ENCODE measurements at places on chromosomes 5 and 9.

DNA sequence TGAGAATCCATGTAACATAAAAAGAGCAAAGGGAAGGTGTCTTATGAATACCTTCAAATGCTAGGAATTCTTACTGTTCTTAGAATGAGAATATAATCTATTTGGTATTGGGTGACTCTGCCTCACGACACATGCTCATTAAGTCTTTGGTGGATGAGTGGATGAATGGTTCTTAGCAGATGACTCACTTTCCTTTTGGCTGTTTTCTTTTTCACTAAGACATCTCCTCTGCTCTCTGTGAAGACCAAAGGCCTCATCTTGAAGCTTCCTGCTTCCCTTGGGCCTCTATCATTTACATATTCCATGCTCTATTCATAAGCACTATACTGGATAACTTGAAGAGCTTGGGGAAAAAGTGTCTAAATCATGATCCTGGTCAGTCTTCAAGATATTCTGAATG, 468.1 kb downstream of the SPATA31D1 start:
- H3K36me3 ChIP-seq: no peaks in the 10 kb centered on the region
- DNase-seq: no peak
- no peaks in the 10 kb centered on the region for H3K4me1 ChIP-seq
- H3K4me3 ChIP-seq: no peak overlapping the region
- no peak overlapping the region for H3K27ac ChIP-seq
- no peaks in the 10 kb centered on the region for H3K27me3 ChIP-seq

GRCh38 chr9:20611691-20612287, 10.5 kb downstream of the MLLT3 start:
- no peaks in the 10 kb centered on the region for H3K27me3 ChIP-seq
- H3K36me3 ChIP-seq: no peaks in the 10 kb centered on the region
- no peak for DNase-seq
- H3K4me3 ChIP-seq: no peak overlapping the region
- no peak overlapping the region for H3K27ac ChIP-seq

- no peak overlapping the region for H3K27ac ChIP-seq
- H3K4me3 ChIP-seq: no peak overlapping the region
- peaks cover 2% of the 10 kb centered on the region for H3K36me3 ChIP-seq
- no peaks in the 10 kb centered on the region for H3K4me1 ChIP-seq
Observed at GRCh38 chr5:80860924-80861613, 99.1 kb upstream of the RASGRF2 start.

DNA sequence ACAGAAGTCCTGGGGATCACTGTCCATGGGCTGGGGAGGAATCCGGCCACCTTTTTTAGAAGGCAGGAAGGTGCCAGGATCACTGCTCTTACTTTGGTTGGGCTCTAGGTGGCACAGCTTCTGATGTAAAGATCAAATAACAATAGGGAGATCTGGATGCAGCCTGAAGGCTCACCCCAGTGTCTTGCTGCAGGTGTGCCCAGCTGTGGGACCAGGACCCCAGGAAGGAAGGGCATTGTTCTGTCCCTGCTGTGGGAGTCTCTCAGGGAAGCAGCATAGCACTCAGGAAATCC, 69.6 kb downstream of the DAB2IP start:
- H3K36me3 ChIP-seq: peaks cover 2% of the 10 kb centered on the region
- H3K4me1 ChIP-seq: peaks cover 89% of the 10 kb centered on the region
- H3K4me3 ChIP-seq: no peak overlapping the region
- DNase-seq: peak; percentile 71
- no peaks in the 10 kb centered on the region for H3K27me3 ChIP-seq
- no peak overlapping the region for H3K27ac ChIP-seq

DNA sequence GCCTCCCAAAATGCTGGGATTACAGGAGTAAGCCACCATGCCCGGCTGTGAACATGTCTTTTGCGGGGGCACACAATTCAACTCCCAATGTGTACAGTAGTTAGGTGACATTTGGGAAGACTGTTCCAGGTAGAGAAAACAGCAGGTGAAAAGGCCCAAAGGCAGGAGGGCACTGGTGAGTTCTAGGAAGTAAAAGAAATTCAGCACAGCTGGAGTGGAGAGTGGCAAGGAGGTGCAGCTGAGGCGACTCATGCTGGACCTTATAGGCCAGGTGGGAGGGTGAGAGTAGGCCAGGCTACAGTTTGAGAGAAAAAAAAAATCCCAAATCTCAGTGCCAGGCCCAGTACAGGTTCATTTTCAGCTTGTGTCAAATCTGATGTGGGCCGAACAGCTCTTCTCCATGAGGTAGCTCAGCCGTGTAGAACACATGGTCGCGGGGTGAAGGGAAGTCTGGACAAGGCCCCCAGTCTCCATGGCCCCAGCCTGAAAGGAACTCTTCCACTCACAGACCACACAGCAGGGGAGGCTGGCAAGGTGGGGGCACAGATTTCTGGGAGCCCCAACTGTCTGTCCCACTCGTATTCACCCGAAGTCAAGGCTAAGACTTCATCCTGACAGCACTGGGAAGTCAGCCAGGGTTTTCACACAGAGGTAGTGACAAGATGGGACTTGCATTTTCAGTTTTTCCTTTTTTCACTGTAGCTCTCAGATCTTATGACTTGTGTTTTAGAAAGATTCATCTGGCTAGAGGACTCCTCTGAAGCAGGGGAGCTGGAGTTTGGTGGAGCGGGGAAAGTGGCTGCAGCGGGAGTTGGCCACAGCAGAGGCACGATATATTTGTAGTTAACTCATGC, 4.5 kb upstream of the HNRNPAB start:
- no peak overlapping the region for H3K4me3 ChIP-seq
- H3K4me1 ChIP-seq: peaks cover 12% of the 10 kb centered on the region
- H3K27me3 ChIP-seq: no peaks in the 10 kb centered on the region
- no peaks in the 10 kb centered on the region for H3K36me3 ChIP-seq

DNA sequence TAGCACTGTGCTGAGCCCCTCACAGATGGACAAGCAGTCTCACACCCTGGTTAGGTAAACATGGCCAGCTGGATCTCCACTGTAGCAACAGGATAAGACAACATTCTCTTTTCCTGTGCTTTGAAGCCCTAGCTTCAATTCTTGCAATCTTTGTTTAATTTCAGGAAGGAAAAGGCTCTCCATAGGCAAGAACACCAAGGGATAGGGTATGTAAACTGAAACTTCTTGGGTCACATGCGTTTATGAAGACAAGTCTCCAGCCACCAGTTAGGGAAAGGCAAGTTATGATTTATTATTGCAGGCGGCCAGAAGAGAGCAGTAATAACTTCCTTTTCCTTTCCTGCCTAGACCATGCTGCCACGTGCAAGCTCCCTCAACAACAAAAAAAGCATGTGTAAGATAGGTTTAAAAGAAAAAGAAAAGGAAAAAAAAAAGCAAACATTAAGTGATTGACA, 50.1 kb upstream of the POU5F2 start:
- no peaks in the 10 kb centered on the region for H3K36me3 ChIP-seq
- H3K4me1 ChIP-seq: no peaks in the 10 kb centered on the region
- no peak overlapping the region for H3K4me3 ChIP-seq
- DNase-seq: no peak
- no peak overlapping the region for H3K27ac ChIP-seq

GRCh38 chr9:109101810-109102209, 17.9 kb downstream of the TMEM245 start:
- no peaks in the 10 kb centered on the region for H3K27me3 ChIP-seq
- no peak overlapping the region for H3K4me3 ChIP-seq
- peaks cover 5% of the 10 kb centered on the region for H3K36me3 ChIP-seq
- no peak overlapping the region for H3K27ac ChIP-seq
- no peak for DNase-seq

GRCh38 chr5:10277773-10278630, 27.9 kb downstream of the CCT5 start:
- no peak overlapping the region for H3K4me3 ChIP-seq
- no peaks in the 10 kb centered on the region for H3K4me1 ChIP-seq
- H3K36me3 ChIP-seq: no peaks in the 10 kb centered on the region
- no peak for DNase-seq

- H3K4me3 ChIP-seq: no peak overlapping the region
- peaks cover 6% of the 10 kb centered on the region for H3K27me3 ChIP-seq
- no peak for DNase-seq
- peaks cover 54% of the 10 kb centered on the region for H3K36me3 ChIP-seq
- peaks cover 41% of the 10 kb centered on the region for H3K4me1 ChIP-seq
Observed at GRCh38 chr5:176864755-176865154, 34.4 kb downstream of the HK3 start.

DNA sequence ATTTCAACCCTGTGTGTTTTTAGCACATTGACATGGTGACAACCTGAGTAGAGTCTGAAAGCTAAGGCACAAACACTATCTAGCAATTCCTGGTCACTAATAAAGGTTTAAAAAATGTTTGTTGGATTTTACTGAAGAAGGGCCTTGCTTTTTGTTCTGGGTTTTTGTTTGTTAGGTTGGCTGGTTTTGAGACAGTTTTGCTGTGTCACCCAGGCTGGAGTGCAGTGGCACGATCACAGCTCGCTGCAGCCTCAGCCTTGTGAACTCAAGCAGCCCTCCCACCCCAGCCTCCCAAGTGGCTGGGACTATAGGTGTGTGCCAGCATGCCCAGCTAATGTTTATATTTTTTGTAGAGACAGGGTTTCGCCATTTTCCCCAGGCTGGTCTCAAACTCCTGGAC, 39.0 kb downstream of the PRKACG start:
- peaks cover 5% of the 10 kb centered on the region for H3K4me1 ChIP-seq
- H3K27ac ChIP-seq: no peak overlapping the region
- H3K4me3 ChIP-seq: no peak overlapping the region
- no peaks in the 10 kb centered on the region for H3K36me3 ChIP-seq
- no peaks in the 10 kb centered on the region for H3K27me3 ChIP-seq

DNA sequence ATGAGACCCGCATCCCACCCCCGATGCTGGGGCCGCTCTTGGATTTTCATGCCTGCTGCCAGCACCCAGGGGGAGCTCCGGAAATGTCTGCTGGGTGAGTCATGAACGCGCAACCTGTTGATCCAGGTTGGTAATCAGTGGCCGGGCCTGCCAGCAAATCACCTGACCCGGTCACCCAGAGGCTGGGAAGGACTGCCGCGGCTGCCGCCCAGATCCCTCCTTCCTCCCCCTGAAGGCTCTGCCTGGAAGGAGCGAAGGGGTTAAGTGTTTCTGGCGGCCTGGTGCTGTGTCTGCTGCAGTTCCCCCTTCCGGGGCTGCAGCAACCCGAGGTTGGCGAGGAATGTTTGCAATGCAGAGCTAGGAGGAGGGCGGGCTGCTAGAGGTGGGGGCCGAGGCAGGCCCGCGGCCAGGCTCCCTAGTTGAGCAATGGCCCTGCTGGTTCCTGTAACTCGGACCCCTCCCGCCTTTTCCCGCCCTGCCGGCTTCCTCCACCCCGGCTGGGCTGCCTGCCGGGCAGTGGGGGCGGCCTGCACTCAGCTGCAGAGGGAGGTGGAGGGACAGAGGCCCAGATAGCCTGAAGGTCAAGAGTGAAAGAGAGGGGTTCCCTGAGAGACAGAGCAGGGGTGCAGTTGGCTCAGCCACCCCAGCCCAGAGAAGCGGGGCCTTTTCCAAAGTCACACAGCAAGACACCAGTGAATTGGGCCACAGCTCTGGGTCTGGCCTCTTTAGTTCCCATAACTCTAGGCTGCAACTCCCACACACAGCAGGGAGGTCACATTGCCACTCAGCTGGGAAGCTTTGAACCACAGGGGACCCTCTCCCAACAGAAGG, 156.3 kb upstream of the IER5L start:
- H3K4me1 ChIP-seq: peaks cover 50% of the 10 kb centered on the region
- H3K36me3 ChIP-seq: peaks cover 1% of the 10 kb centered on the region
- H3K27me3 ChIP-seq: no peaks in the 10 kb centered on the region
- peak; percentile 49 for DNase-seq

DNA sequence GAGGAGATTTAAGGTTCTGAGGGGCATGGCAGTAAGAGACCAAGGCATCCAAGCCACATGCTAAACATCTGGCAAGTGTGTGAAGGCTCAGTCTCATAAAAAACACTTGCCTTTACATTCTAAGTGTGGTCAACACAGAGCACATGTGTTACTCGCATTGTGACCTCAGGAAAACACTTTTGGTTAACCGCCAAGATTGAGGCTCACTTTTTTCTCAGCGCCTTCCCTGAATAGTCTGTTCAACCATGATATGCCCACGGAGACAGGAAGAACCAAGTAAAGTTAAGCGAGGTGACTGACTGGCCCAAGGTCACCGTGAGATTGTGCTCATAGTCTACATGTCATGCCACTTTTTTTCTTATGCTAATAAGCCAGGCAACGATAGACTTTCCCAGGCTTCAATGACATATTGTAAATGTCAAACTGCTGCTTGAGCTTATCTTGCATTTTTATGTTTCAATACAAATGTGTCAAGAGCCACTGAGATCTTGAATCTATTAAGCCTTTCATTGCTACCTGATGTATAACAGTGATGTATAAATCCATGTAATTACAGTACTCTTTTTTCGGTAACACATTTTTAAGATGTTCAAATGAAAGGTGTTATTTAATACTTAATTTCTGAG, 21.1 kb upstream of the IL9 start:
- H3K27ac ChIP-seq: no peak overlapping the region
- no peak overlapping the region for H3K4me3 ChIP-seq
- no peak for DNase-seq
- H3K27me3 ChIP-seq: no peaks in the 10 kb centered on the region
- no peaks in the 10 kb centered on the region for H3K4me1 ChIP-seq

- no peak overlapping the region for H3K4me3 ChIP-seq
- no peak overlapping the region for H3K27ac ChIP-seq
- no peaks in the 10 kb centered on the region for H3K27me3 ChIP-seq
- peaks cover 2% of the 10 kb centered on the region for H3K36me3 ChIP-seq
Observed at GRCh38 chr9:123483191-123483803, 127.3 kb downstream of the CRB2 start.

GRCh38 chr9:108033976-108034964, 544.7 kb upstream of the KLF4 start:
- H3K36me3 ChIP-seq: no peaks in the 10 kb centered on the region
- H3K4me1 ChIP-seq: no peaks in the 10 kb centered on the region
- no peak for DNase-seq
- H3K27me3 ChIP-seq: no peaks in the 10 kb centered on the region
- H3K4me3 ChIP-seq: no peak overlapping the region
- peak overlapping the region; percentile 57 for H3K27ac ChIP-seq

GRCh38 chr9:28120184-28120583, 546.9 kb upstream of the C9orf72 start:
- H3K4me1 ChIP-seq: no peaks in the 10 kb centered on the region
- no peak overlapping the region for H3K27ac ChIP-seq
- H3K36me3 ChIP-seq: no peaks in the 10 kb centered on the region

DNA sequence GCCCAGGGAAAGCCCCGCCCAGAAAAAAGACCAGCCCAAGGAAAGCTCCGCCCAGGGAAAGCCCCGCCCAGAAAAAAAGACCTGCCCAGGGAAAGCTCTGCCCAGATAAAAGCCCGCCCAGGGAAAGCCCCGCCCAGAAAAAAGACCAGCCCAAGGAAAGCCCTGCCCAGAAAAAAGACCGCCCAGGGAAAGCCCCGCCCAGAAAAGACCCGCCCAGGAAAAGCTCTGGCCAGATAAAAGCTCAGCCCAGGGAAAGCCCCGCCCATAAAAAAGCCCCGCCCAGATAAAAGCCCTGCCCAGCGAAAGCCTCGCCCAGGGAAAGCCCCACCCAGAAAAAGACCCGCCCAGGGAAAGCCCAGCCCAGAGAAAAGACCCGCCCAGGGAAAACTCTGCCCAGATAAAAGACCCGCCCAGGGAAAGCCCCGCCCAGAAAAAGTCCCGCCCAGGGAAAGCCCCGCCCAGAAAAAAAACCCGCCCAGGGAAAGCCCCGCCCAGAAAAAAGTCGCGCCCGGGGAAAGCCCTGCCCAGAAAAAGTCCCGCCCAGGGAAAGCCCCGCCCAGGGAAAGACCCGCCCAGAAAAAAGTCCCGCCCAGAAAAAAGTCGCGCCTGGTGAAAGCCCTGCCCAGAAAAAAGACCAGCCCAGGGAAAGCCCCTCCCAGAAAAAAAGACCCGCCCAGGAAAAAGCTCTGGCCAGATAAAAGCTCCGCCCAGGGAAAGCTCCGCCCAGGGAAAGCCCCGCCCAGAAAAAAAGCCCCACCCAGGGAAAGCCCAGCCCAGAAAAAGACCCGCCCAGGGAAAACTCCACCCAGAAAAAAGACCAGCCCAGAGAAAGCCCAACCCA, 11.9 kb downstream of the GRIN1 start:
- H3K27ac ChIP-seq: no peak overlapping the region
- no peak overlapping the region for H3K4me3 ChIP-seq
- H3K4me1 ChIP-seq: no peaks in the 10 kb centered on the region
- no peak for DNase-seq

Measured in spinal cord (tissue), 10 donors.